ENCODE measurements at places on chromosomes 4 and X. TPM values are rescaled to one million over a fixed set of nuclear protein-coding genes. Genes with fewer than 3 reads are reported as not detected.
A peak's percentile ranks its signal among the peaks of the same experiment; 100 is the strongest.

- no peak for DNase-seq
Measured at GRCh38 chr4:827209-828081, 1.5 kb upstream of the CPLX1 start.

- no peak for DNase-seq
Measured at GRCh38 chr4:173524218-173525117, 5.6 kb downstream of the HAND2 start.

GRCh38 chr4:138438608-138439007 lies 196.5 kb upstream of the SLC7A11 start:
- no peak for DNase-seq

DNA sequence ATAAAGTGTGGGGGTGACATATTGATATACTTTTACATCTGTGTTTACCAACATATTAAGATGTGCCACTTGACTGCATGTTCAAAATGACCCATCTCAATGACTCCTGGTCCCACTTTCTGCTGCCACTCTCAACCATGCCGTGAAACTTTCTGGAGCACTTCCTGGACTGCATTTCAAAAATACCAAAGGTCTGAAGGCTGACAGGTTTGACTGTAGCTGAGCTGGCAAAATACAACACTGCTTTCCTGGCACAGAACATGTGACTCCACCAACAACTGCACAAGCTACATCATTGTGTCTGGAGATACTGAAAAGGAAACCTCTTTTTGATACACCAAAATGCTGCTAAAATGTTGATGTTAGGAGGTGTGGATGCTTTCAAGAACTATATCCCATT lies 184.8 kb downstream of the UNC5C start:
- DNase-seq, result no peak

DNA sequence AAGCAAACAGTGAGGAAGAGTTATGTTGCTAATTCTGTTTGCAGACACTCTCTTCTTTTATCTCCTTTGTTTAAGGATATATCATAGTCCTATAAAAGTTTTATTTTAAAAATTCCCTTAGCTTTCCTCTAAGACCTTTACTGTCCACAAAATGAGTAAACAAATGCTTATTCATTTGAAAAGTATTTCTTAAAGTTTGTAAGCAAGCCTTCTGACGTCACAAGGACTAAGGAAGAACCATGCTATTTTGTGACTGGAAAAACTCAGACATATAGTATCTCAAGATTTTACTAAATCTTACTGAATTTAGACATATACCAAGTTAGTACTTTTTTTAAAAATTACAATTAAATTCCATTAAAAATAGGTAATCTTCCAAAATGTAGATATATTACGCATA lies 5.2 kb upstream of the RBMXL3 start:
- DNase-seq, result no peak

- DNase-seq, result no peak
Measured at GRCh38 chr4:156764145-156764544, 207.5 kb downstream of the PDGFC start.

DNA sequence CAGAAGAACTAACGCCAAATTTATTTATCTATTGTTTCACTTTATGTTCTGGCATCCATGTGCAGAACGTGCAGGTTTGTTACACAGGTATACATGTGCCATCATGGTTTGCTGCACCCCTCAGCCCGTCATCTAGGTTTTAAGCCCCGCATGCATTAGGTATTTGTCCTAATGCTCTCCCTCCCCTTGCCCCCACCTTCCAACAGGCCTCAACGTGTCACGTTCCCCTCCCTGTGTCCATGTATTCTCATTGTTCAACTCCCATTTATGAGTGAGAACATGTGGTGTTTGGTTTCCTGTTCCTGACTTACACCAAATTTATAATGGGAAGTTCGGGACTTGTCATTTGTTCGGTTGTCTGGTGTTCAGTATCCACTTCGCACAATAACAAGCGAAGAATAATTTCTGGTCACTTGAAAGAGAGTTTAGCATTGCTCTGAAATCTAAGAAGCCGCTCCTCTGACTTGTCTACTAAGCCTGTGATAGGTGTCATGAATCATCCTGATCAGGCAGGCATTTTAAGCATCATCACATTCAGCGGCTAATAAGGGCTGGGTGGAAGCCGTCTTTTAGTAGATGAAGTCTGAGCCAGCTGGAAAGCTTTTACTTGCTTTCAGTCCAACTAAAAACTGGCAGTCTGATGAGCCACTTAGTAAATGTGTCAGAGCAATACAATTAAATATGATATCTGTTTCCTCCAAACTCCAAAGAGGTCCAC lies 1065.7 kb upstream of the PABPC4L start:
- DNase-seq, result no peak

DNA sequence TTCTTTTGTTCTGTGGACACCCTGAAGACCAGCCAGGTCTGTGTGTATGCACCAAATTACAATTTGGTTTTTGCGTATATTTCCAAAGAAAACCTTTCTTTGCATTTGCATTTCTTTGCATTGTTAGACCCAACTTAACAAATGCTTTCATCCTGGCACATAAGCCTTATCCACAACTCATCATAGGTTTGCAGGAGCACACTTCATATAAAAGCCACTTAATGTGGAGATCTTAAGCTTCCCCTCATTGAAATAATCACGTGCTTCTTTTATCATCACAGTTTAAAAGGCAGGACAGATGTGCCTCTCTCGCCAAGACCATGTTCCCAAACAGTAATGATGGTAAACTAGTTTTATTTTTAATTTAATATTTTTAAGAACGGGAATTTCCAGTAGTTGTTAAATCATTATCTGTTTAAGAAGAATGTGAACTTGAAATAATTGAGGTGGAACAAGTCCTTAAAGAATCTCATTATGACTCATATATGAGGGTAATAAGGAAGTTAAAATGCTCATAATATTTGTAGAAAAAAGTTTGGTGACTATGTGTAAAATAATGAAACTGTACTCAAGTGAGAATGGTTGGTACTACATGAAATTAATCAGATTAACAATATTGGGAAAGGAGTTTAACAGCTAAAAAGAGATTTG lies 65.5 kb downstream of the GLRA3 start:
- no peak for DNase-seq

GRCh38 chr4:10623241-10623640 lies 61.3 kb downstream of the CLNK start:
- no peak for DNase-seq

GRCh38 chr4:8347660-8348059 lies 78.1 kb downstream of the HTRA3 start:
- no peak for DNase-seq

- no peak for DNase-seq
Measured at GRCh38 chr4:8084712-8085490, 73.7 kb downstream of the ABLIM2 start.

DNA sequence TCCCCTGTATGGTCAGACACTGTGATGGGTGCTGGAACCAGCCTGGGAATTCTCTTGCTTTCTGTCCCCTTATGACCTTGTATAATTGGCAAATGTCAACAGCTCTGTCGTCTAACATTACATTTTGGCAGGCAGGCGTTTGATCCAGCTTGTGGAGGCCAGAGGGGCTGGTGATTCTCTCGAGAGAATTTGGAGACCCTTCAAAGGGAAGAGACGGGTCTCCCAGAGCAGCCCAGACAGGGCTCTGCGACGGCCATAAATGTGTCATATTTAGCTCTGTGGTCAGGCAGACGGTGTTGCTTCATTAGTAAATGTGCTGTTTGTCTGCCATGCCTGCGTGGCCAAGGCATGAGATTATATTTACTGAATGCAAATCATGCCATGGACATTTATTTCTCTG lies 68.7 kb downstream of the SORCS2 start:
- no peak for DNase-seq

DNA sequence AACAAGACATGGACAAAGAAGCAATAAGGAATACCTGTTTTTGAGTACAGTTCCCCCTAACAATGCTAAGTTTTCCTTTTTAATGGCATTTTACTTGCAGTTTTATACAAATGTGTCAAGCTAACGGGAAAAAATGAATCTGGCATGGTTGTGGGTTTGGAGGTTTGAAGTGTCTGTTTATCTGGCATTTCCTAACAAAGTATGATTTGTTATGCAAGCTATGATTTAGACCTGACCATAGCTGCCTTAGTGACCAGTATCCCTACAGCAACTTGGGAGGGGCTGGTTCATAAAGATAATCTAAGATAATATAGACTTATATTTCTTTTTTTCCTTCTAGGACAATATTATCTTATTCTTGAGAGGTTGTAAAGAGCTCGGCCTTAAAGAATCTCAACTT lies 60.6 kb downstream of the LIMCH1 start:
- no peak for DNase-seq

DNA sequence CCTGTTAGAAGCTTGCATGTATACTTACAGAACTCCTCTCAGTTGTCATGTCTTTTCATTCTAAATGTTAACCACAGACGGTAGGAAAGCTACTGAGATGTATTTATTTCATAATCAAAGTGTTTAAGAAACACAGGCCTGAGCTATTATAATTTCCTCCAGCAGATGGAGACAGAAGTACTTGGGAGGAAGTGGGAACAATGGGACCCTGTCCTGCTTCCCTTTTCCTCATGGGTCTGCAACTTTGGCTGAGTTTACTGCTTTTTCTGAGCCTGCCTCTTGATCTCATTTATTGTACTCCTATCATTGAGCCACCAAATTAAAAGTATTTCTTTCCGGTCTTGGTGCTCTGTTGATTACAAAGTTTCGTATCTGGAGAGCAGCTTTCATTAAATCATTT lies 67.7 kb upstream of the SPANXN2 start:
- no peak for DNase-seq

DNA sequence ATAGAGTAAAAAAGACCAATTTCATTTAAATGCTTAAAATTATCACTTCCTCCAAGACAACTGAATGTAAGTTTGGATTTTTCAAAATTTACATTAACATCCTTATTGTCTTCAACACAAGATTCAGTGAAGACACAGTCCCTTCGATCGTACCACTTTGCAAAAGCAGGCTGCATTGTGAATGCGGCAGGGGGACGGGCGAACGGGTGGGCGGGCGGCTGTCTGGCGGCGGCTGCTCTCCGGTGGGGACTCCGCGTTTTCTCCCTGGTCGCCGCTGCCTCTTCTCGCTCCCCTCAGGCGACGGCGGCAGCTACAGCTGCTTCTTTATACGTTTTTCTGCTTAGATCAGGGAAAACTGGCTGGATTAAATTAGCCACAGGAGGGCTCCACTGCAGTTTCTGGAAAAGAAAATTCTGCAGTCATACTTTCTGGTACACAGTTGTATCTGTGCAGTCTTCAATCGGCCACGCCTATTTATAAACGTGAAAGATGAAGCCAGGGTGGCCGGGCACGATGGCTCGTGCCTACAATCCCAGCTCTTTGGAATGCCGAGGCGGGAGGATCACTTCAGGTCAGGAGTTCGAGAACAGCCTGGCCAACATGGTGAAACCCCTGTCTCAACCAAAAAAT lies 33.9 kb upstream of the HPF1 start:
- peak; percentile 48 for DNase-seq

DNA sequence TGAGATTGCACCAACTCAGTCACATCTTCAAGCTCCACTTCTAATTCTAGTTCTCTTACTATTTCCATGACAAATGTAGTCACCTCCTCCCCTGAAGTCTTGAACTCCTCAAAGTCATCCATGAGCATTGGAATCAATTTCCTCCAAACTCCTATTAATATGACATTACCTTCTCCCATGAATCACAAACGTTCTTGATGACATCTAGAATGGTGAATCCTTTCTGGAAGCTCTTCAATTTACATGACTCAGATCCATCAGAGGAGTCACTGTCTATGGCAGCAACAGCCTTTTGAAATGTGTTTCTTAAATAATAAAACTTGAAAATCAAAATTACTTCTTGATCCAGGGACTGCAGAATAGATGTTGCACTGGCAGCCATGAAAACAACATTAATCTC lies 34.5 kb downstream of the GALNTL6 start:
- DNase-seq, result no peak

- no peak for DNase-seq
Measured at GRCh38 chr4:168835880-168836454, 174.1 kb downstream of the CBR4 start.

DNA sequence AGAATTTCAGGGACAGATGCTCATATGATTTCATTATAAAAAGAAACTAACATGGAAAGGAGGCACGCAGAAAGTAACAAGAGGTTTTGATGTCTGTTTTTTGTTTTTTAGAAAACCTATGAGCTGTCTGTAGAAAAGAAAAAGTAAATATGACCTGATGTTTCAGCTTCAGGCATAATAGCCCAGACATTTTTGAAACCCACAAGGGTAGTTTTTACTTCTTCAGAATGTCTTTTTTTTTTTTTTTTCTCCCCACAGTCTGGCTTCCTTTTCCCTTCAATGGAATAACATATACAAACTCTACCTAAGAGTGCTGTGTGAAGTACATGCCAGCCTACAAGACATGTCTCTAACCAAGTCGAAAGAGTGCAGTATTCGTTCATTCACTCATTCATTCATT lies 18.3 kb upstream of the STX18 start:
- no peak for DNase-seq

GRCh38 chr4:117370944-117371668 lies 285.7 kb upstream of the TRAM1L1 start:
- DNase-seq, result no peak

DNA sequence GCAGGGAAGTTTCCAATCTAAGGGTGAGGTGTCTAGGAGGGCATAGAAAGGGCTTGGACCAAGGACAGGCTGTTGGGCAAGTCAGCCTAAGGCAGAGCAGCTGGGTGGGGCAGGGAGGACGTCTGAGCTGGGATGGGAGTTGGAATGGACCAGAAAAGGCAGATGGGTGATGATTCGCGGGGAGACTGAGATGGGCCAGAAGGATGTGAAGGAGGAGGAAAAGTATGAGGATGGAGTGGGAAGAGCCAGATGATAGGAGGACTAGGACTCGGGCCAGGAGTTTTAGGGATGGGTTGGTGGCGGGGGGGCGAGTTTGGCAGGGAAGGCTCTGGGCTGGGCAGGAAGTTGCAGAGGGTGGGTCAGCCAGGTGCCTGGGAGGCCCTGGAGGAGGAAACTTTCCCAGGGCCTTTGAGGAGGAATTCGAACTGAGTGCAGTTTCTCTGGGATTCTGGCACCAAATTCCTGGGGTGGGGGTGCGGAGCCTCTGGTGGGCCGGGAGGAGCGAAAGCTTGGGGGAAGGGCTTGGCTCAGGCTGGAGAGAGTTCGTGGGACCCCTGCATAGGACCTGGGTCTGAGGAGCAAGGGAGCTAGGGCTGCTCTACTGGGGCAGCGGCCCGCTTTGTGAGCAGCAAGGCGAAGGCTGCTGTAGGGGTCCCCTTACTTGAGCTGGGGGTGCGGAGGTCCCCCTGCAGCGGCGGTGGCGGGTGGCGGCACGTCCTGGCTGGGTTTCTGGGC lies 8.7 kb upstream of the TIMP1 start:
- DNase-seq, result no peak

P2RY10 gene
- total RNA-seq, result 42.1 TPM

CSAG1 gene
- total RNA-seq, result not detected

GALNTL6 gene
- total RNA-seq, result not detected

XPNPEP2 gene
- 0.16 TPM for total RNA-seq

FHIP1A gene
- 0.86 TPM for total RNA-seq

ADAMTS3 gene
- total RNA-seq, result not detected

MAGEA1 gene
- not detected for total RNA-seq

DCHS2 gene
- not detected for total RNA-seq

CETN2 gene
- 8.8 TPM for total RNA-seq

CT45A3 gene
- not detected for total RNA-seq

ATP1B4 gene
- total RNA-seq, result not detected

CXXC4 gene
- not detected for total RNA-seq
